Activated CD8-positive, alpha-beta T cell treated with anti-CD3 and anti-CD28 coated beads for 36 hours (primary cell): ENCODE measurements at places on chromosomes 6 and 20. TPM values are rescaled to one million over a fixed set of nuclear protein-coding genes. Genes with fewer than 3 reads are reported as not detected.

GMDS gene
- total RNA-seq, result 42.8 TPM

C20orf202 gene
- total RNA-seq, result not detected

HLA-DMB gene
- total RNA-seq, result 3.6 TPM

GPR63 gene
- 0.92 TPM for total RNA-seq

GRM1 gene
- not detected for total RNA-seq

DNA sequence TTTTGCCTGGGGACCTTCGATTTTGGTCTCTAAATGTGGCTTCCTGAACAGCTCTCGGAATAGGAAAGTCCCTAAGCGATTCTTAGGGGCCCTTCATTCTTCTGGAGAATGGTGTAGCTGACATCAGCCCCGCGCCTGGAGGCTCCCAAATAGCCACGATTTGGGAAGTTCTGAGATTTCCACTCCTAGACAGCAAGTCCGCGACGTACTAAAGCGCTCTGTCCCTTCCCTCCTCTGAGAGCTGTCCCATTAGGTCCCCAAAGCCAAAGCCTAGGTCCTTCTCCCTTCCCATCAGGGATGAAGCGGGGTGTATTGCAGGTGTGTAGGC, 756 bp downstream of the MOXD1 start:
- no peak for DNase-seq

GRCh38 chr6:161327360-161327953, 53.6 kb upstream of the AGPAT4 start:
- no peak for DNase-seq

- DNase-seq, result no peak
Observed at GRCh38 chr6:1834207-1834606, 224.5 kb downstream of the FOXC1 start.
